ENCODE measurements at places on chromosomes 4 and X. TPM values are rescaled to one million over a fixed set of nuclear protein-coding genes. Genes with fewer than 3 reads are reported as not detected.

DNA sequence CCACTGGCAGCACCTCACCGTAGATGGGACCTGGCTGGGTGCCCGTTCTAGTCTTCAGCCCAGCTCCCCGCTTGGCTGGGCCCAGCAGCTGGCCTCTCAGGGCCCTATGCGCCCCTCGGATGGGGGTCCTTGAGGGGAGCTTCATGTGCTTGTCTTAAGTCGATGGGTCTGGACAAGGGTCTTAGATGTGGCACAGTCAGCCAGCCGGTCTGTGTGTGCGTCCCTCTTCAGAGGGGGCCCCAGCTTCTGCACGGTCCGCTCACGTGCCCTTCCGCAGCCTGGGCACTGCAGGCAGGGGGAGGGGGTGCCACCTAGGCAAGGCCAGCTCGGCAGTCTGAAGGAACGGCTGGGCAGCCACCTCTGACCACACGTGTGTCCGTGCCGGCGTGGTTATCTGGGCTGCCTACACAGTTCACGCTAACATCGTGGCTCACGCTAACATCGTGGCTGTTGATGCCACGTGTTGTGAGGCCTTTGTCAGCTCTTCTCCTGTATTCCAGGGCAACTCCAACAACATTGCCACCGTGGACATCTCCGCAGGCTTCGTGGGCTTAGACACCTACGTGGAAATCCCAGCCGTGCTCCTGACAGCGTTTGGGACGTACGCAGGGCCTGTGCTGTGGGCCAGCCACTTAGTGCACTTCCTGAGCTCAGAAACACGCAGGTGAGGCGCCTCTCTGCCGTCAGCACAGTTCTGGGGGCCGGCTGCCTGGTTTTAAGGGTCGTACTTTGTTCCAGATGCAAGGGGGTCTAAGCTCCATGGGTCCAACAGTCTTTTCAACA is 34.5 kb downstream of the PIGG start:
- no peak overlapping the region for H3K4me3 ChIP-seq
- no peaks in the 10 kb centered on the region for H3K27me3 ChIP-seq
- H3K4me1 ChIP-seq = no peaks in the 10 kb centered on the region
- DNase-seq = no peak

GRCh38 chrX:24874604-24875247 is 141.0 kb downstream of the ARX start:
- no peaks in the 10 kb centered on the region for H3K27me3 ChIP-seq
- peaks cover 2% of the 10 kb centered on the region for H3K4me1 ChIP-seq
- no peak overlapping the region for H3K4me3 ChIP-seq
- H3K36me3 ChIP-seq = peaks cover 6% of the 10 kb centered on the region

GRCh38 chrX:25019707-25020390 is 4.1 kb upstream of the ARX start:
- H3K27ac ChIP-seq = no peak overlapping the region
- no peaks in the 10 kb centered on the region for H3K36me3 ChIP-seq
- no peak overlapping the region for H3K4me3 ChIP-seq
- peaks cover 72% of the 10 kb centered on the region for H3K27me3 ChIP-seq
- H3K4me1 ChIP-seq = peaks cover 18% of the 10 kb centered on the region
- DNase-seq = no peak

DNA sequence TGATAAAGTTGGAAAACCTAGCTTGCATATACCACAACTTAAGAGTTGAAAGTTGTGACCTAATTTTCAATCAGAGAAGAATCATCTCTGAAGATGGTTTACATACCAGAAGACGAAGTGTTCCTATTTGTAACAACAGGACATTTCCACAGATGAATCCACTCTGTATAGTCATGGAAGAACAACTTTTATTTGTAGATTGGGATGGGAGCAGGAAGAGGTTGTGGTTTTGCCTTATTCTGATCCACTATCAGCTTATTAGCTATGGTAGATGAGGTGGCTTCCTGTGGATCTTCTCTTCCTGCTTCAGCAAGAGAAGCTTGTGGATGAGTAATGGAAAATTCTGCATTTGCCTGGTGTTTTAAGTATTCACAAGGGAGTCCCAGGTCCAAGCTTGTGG is 18.6 kb upstream of the SUPT20HL1 start:
- DNase-seq = no peak
- no peak overlapping the region for H3K4me3 ChIP-seq
- peaks cover 2% of the 10 kb centered on the region for H3K27me3 ChIP-seq

SORBS2 gene
- not detected for total RNA-seq
